ENCODE measurements at places on chromosomes 16 and 17. TPM values are rescaled to one million over a fixed set of nuclear protein-coding genes. Genes with fewer than 3 reads are reported as not detected.

JPH3 gene
- total RNA-seq, result 1.1 TPM

NLRC5 gene
- total RNA-seq, result 6.6 TPM

HGS gene
- 93.1 TPM for total RNA-seq

ZNF423 gene
- 4.7 TPM for total RNA-seq

TNFRSF17 gene
- total RNA-seq, result not detected

SPN gene
- not detected for total RNA-seq

KRTAP4-1 gene
- total RNA-seq, result not detected

SMIM36 gene
- not detected for total RNA-seq

TBC1D3C gene
- total RNA-seq, result not detected

KRTAP1-1 gene
- total RNA-seq, result not detected

WFIKKN1 gene
- total RNA-seq, result 0.47 TPM

GTF3C1 gene
- 69.2 TPM for total RNA-seq

ABCA9 gene
- total RNA-seq, result 0.29 TPM

DNA sequence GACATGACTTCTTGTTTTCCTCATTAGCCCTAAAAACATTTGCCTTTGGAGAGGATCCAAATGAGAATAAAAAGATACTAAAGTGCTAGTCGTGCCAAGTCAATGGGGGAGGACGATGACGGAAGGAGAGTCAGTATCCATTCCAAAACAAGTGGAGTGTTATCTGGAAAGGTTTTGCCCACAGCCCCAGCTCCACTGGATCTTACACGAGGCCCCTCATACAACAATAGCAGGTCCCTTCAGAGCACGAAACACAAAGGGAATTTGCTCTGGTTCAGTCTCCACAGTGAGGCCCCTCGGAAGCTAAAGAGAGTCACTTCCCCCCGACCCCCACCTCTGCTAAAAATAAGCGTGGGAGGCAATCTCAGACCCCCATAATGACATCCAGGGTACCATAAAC is 496.9 kb upstream of the ZFHX3 start:
- peaks cover 28% of the 10 kb centered on the region for H3K4me1 ChIP-seq
- no peaks in the 10 kb centered on the region for H3K36me3 ChIP-seq
- H3K27me3 ChIP-seq, result peaks cover 17% of the 10 kb centered on the region

- peaks cover 6% of the 10 kb centered on the region for H3K4me1 ChIP-seq
- no peaks in the 10 kb centered on the region for H3K36me3 ChIP-seq
- H3K4me3 ChIP-seq, result no peak overlapping the region
- H3K27me3 ChIP-seq, result peaks cover 6% of the 10 kb centered on the region
- H3K27ac ChIP-seq, result no peak overlapping the region
Measured at GRCh38 chr16:77589071-77589765, 133.1 kb upstream of the NUDT7 start.

- H3K4me3 ChIP-seq, result no peak overlapping the region
- DNase-seq, result no peak
- peaks cover 10% of the 10 kb centered on the region for H3K4me1 ChIP-seq
- no peak overlapping the region for H3K27ac ChIP-seq
Measured at GRCh38 chr17:31835984-31836383, 23.1 kb downstream of the COPRS start.

DNA sequence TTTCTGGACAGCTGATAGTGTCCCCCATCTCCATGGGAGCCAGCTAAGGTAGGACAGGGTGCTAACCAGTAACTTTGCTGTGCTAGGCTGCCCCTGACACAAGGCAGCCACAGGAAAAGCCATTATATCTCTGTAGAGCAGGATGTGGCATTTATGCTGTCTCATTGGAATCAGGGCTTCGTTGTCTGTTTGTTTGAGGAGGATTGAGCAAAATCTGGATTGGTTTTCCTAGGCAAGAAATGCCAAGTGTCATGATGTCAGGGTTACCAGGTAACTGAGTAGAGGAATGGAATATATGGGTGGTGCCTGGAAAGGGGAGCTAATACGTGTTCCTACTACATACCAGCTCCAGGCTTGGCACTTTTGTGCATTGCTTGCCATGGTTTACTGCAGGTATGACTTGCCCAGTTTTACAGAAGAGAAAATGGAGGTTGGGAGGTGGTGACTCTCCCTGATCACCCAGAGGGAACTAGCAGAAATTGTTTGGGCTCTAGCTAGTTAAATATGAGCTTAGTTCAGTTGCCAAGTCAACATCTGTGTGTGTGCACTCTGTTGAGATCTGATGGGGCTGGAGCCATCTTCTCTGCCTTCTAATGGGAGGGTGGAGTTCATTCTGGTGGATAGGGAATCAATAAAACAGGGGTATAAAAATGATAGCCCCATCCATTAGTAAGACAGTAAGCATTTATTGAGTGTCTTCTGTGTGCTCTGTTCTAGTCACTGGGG is 33.9 kb downstream of the GNAO1 start:
- no peak overlapping the region for H3K4me3 ChIP-seq
- no peak for DNase-seq
- H3K27ac ChIP-seq, result no peak overlapping the region
- H3K36me3 ChIP-seq, result no peaks in the 10 kb centered on the region
- H3K27me3 ChIP-seq, result peaks cover 42% of the 10 kb centered on the region
- no peaks in the 10 kb centered on the region for H3K4me1 ChIP-seq

DNA sequence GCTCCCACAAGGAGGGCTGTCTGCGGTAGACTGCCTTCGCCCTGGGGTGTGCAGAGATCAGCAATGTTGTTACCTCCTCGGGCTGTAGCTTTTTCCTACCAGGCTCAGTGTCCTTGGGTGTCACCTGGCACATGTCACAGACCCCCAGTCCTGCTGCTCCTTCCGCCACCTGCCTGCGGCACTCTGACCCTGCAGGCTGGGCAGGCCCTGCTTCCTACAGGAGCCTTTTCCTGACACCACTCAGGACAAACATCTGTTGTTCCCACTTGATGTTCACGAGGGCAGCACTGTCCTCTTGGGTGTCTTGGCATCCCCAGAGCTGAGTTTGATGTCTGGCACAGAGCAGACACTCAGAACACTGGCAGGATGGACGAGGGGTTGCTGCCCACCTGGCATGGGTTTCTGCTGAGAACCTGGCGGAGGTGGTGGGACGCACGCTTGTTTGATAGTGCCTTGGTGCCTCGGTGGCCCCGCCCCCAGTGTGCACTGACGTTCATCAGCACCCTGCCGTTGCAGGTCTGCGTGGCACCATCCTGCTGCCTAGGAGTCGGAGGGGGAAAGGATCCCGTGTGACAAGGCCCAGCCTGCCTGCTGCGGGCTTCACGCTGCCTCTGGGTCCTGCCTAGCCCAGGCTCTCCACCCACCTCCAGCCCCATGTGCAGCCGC is 26.7 kb upstream of the NUDT16L1 start:
- H3K27me3 ChIP-seq, result no peaks in the 10 kb centered on the region
- no peak for DNase-seq
- H3K27ac ChIP-seq, result no peak overlapping the region
- no peak overlapping the region for H3K4me3 ChIP-seq
- peaks cover 5% of the 10 kb centered on the region for H3K4me1 ChIP-seq

- DNase-seq, result no peak
- H3K4me1 ChIP-seq, result peaks cover 60% of the 10 kb centered on the region
- H3K36me3 ChIP-seq, result no peaks in the 10 kb centered on the region
- H3K27ac ChIP-seq, result peak overlapping the region; percentile 76
Measured at GRCh38 chr17:81035521-81036196, 708 bp downstream of the BAIAP2 start.

DNA sequence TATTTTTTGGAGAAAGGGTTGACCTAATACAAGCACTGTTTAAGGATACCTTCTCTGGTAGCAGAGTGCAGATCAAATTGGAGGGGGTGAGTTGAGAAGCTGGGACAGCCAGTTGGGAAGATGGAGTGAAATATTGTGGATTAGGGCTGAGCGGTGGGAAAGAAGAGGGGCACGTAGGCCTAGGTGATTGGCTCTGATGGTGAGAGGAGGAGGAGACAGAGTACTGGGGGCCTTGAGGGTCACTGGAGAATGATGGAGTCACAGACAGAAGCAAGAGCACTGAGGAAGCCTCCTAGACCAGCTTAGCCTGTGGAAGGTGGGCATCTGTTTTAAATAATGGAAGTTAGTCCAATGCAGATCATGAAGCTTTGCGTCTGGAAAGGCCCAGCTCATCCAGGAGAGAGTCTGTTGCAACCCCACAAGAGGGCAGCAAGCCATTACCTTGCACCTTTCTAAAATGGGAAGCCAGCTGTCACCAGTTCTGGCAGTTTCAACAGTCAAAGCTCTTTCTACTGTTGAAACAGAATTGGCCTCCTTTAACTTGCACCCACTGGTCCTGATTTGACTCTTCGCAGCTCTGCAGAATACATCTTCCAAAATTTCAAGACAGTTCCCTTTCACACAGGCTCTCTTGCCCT is 11.8 kb downstream of the SLC9A5 start:
- no peak overlapping the region for H3K27ac ChIP-seq
- H3K27me3 ChIP-seq, result peaks cover 1% of the 10 kb centered on the region
- peaks cover 7% of the 10 kb centered on the region for H3K36me3 ChIP-seq
- H3K4me1 ChIP-seq, result peaks cover 4% of the 10 kb centered on the region

GRCh38 chr17:42530952-42531454 is 5.0 kb upstream of the NAGLU start:
- no peak for DNase-seq
- H3K27ac ChIP-seq, result no peak overlapping the region

DNA sequence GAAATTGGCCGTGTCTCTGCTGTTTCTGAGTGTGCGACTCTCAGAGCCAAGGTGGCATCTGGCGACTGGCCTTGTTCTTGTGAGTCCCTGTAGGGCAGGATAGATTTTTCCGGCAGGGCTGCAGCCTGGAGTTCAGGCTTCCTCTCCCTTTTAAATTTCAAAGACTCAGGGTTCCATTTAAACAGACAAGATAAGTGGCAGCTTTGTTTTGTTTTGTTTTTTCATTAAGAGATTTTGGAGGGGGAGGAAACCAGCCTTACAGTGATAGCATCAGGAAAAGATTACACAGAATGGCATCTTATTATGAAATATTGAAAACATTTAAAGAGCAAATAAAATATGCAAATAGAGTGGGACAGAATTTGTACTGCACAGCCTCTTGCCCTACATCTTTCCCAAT is 151.3 kb downstream of the RPTOR start:
- H3K4me1 ChIP-seq, result peaks cover 22% of the 10 kb centered on the region
- H3K27me3 ChIP-seq, result no peaks in the 10 kb centered on the region
- no peak overlapping the region for H3K4me3 ChIP-seq
- no peak for DNase-seq

GRCh38 chr17:18257982-18258355 is 569 bp downstream of the FLII start:
- H3K27me3 ChIP-seq, result no peaks in the 10 kb centered on the region
- DNase-seq, result no peak
- H3K4me3 ChIP-seq, result peak overlapping the region; percentile 99
- peaks cover 6% of the 10 kb centered on the region for H3K36me3 ChIP-seq
- peaks cover 30% of the 10 kb centered on the region for H3K4me1 ChIP-seq

GRCh38 chr16:12659871-12660270 is 143.8 kb downstream of the CPPED1 start:
- H3K27ac ChIP-seq, result no peak overlapping the region
- peaks cover 9% of the 10 kb centered on the region for H3K36me3 ChIP-seq
- H3K4me1 ChIP-seq, result peaks cover 3% of the 10 kb centered on the region
- no peak overlapping the region for H3K4me3 ChIP-seq

DNA sequence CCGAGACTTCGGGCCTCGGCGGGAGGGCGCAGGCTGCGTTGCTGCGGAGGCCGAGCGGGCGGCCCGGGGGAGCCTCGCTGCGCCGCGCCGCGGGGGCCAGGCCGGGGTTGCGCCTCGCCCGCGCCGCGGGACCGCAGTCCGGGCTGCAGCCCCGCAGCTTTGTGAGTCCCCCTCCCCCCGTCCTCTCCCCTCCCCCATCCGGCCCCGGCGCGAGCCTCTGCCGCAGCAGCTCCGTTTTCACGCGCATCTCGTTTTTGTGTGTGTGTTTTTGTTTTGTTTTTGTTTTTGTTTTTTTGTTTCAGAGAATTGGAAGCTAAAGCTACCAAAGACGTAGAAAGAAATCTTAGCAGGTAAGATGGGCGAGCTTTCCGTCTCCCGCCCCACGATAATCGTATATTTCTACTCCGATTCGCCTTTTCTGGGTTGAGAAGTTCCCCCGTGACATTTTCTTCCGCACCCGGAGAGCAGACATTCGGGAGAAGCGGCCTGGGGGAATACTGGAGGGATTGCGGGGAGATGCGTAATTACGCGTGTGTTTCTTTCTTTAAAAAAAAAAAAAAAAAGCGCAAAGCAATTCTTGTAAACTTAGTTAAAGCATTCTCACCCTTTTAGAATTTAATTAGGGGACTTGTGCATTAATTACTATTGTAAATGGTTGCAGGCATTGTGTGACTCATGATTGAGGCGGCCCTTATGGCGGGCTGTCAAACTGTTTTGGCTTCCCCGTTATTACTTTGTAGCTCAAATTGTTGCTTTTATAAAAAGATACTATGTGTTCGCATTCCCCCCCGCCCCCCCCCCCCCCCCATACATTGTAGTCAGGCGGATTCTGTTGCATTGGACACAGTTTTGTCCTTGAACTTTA is 732 bp downstream of the TNRC6A start:
- no peaks in the 10 kb centered on the region for H3K27me3 ChIP-seq
- no peak for DNase-seq
- H3K4me3 ChIP-seq, result peak overlapping the region; percentile 93
- peak overlapping the region; percentile 98 for H3K27ac ChIP-seq
- H3K4me1 ChIP-seq, result peaks cover 40% of the 10 kb centered on the region

GRCh38 chr17:21815352-21816063 is 123.2 kb downstream of the KCNJ18 start:
- no peak overlapping the region for H3K27ac ChIP-seq
- no peaks in the 10 kb centered on the region for H3K36me3 ChIP-seq
- no peaks in the 10 kb centered on the region for H3K4me1 ChIP-seq
- no peak for DNase-seq
- no peak overlapping the region for H3K4me3 ChIP-seq

DNA sequence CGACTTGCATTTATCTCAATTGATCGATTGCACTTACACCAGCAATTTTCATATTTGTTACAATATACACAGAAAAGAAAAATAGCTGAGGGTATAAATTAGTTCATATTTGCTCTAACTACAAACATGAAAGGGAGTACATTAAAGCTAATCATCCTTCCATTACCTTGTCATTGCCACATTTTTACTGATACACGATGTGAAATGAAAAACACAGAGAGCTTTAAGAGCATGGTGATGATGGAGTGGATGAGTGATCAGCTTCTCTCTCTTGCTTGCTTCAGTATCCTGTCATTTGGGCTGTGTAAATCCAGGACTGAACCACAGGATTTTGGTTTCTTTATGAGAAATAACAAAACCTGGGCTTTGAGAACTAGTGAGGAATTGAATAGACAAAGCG is 1207.5 kb upstream of the GOT2 start:
- no peak overlapping the region for H3K27ac ChIP-seq
- DNase-seq, result no peak
- H3K4me3 ChIP-seq, result no peak overlapping the region
- no peaks in the 10 kb centered on the region for H3K4me1 ChIP-seq

DNA sequence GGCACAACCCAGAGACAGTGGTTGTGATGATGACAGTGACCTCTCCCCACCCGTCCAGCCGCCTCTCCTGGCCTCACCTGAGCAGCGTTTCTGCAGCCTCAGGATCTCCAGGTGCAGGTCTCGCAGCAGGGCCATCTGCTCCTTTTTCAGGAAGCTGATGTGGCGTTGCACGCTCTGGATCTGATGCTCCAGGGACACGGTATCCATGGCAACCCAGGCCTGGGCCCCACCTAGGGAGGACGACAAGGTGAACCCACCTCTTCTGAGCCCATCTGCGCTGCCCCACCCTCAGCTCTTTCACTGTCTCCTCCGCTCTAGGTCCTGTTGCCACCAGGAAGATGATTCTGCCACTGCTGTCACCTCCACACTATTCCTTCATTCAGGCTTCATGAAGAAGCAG is 14.5 kb downstream of the CCDC92B start:
- no peak for DNase-seq
- H3K27ac ChIP-seq, result no peak overlapping the region
